Testis (tissue), 5 donors: ENCODE measurements at places on chromosomes 12 and 14. TPM values are rescaled to one million over a fixed set of nuclear protein-coding genes. Genes with fewer than 3 reads are reported as not detected.

DNA sequence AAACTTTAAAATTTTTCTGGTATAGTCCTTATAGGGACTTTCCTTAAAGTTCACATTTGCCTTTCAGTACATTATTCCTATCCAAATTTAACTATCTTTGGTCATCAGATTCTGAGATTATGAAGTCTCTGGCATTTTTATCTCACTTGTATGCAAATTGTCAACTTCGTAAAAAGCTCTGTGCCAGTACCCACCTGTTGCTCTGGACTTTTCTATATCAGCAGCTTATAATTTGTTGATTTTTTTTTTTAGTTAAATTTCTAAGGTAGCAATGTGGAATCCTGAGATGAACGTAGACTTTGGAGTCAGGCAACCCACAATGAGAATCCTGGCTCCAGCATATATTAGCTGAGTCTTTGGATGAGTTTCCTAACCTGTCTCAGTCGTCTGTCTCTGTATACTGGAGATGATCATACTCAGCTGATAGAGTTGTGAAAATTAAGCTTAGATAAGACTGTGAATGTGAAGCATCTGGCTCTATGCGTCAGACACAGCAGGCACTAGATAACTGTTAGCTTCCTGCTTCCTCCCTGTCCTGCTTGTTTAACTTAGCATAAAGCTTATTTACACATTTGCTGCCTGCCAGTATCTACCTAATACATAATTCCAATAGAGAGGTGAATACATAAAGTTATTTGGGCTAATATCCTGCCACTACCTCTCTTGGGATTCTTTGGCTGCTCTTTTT is 59.8 kb downstream of the MARK3 start:
- no peaks in the 10 kb centered on the region for H3K36me3 ChIP-seq
- H3K27ac ChIP-seq: no peak overlapping the region

DNA sequence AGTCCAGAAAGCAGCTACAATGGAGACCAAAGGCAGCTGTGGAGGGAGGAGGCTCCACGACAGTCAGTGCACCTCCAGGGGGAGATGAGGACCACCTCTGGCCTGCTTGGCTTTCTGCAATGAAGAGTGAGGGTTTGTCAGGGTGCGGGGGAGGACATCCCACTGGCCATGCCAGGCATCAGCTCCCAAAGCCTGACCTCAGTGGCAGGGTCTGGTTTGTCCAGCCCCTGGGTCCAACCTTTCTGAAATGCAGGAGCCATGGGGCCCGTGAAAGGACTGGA is 35.2 kb downstream of the SLC6A12 start:
- no peak for DNase-seq
- no peak overlapping the region for H3K27ac ChIP-seq
- peaks cover 61% of the 10 kb centered on the region for H3K4me1 ChIP-seq
- H3K36me3 ChIP-seq: no peaks in the 10 kb centered on the region
- no peak overlapping the region for H3K4me3 ChIP-seq

GRCh38 chr14:34098045-34098984 is 147.4 kb upstream of the EGLN3 start:
- H3K4me1 ChIP-seq: no peaks in the 10 kb centered on the region
- peak; percentile 56 for DNase-seq
- no peak overlapping the region for H3K27ac ChIP-seq
- no peaks in the 10 kb centered on the region for H3K36me3 ChIP-seq
- no peak overlapping the region for H3K4me3 ChIP-seq

DNA sequence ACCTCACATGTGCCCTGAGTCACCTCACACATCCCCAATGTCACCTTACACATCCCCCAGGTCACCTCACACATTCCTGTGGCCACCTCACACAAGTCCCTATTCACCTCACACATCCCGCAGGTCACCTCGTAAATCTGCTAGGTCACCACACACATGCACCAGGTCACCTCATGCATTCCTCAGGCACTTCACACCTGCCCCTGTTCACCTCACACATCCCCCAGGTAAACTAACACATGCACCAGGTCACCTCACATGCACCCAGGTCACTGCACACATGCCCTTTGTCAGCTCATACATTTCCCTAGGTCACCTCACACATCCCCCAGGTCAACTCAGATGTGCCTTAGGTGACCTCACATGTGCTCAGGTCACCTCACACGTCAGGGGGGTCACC is 639.8 kb downstream of the TMEM121 start:
- no peak for DNase-seq
- H3K4me3 ChIP-seq: no peak overlapping the region
- no peaks in the 10 kb centered on the region for H3K36me3 ChIP-seq
- H3K27ac ChIP-seq: no peak overlapping the region
- no peaks in the 10 kb centered on the region for H3K27me3 ChIP-seq
- H3K4me1 ChIP-seq: no peaks in the 10 kb centered on the region

- H3K27me3 ChIP-seq: no peaks in the 10 kb centered on the region
- no peak for DNase-seq
- H3K4me3 ChIP-seq: peak overlapping the region; percentile 57
Observed at GRCh38 chr12:70609203-70609602, 28.0 kb downstream of the PTPRB start.

DNA sequence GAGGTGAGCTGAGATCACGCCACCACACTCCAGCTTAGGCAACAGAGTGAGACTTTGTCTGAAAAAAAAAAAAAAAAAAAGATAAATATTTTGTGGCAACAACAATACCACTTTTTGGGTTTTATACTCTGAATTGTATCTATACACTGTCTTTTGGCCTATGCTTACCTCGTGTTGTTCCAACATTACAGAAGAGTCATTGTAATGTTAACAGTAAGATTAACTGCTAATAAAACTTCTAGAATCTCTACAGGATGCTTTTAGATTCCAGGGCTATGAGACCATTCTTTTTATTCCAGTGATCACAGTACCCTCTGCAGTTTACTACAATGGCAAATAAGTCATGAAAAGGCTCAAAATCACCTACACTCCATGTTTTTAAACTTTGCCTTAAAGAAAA is 11.6 kb downstream of the IFT81 start:
- no peak overlapping the region for H3K27ac ChIP-seq
- H3K4me3 ChIP-seq: no peak overlapping the region
- H3K27me3 ChIP-seq: no peaks in the 10 kb centered on the region
- H3K4me1 ChIP-seq: no peaks in the 10 kb centered on the region

DNA sequence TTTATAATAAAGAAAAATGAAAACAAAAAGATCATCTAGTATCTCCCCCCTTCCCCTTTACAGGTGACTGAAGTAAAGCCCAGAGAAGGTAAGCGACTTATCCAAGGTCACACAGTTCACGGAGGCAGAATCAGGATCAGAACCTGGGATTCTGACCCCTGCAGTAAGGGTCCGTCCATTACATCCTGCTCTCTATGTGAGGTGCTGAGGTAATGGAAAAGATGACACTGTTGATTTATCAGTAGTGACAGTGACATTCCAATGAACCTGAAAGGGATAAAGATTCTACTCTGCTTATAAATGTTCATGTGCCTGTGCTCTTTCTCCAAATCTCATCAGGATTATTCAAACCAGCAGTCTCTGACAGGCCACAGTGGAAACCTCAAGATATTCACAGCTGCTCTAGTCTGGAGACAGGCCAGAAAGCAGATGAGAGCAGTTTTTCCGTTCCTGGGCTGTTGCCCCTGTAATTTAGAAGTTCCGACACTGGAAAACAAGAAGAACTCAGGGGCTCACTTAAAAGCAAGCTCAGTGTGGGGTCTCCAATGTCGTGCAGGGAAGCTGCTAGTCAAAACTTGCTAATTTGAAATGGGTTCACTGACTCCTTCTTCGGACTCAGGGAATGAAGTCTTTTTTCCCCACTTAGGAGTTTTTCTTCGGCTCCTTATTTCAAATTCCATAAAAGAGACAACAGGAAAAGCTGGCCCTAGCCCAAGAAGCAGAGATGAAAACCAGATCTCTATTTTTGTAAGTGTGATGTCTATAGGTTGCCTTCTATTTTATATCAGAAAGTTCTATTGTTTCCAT is 131.8 kb upstream of the EEA1 start:
- H3K4me3 ChIP-seq: no peak overlapping the region
- no peaks in the 10 kb centered on the region for H3K27me3 ChIP-seq
- no peaks in the 10 kb centered on the region for H3K36me3 ChIP-seq
- peaks cover 10% of the 10 kb centered on the region for H3K4me1 ChIP-seq
- DNase-seq: peak; percentile 55

DNA sequence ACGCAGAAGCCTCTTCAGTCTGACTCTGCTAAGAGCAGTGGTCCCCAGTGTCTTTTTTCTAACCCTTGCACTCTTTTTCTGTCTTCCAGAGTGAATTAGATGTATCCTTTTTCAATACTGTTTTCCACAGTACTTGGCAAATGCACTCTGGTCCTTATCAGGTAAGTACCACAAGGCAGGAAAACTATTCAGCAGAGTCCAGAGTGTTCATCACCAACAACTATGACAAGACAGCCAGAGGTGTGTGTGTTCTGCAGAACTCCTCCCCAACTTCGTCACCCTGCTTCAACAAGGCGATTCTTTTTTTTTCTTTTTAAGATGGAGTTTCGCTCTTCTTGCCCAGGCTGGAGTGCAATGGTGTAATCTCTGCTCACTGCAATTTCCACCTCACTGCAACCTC is 54.3 kb upstream of the STRN3 start:
- H3K27me3 ChIP-seq: no peaks in the 10 kb centered on the region
- no peak overlapping the region for H3K27ac ChIP-seq
- H3K4me3 ChIP-seq: no peak overlapping the region
- H3K4me1 ChIP-seq: no peaks in the 10 kb centered on the region

- H3K27me3 ChIP-seq: no peaks in the 10 kb centered on the region
- H3K4me3 ChIP-seq: no peak overlapping the region
- peaks cover 32% of the 10 kb centered on the region for H3K4me1 ChIP-seq
- H3K27ac ChIP-seq: peak overlapping the region; percentile 98
Observed at GRCh38 chr14:21102521-21103410, 1.9 kb downstream of the TMEM253 start.

Gene HOTAIR
- total RNA-seq: 3.4 TPM

- H3K27me3 ChIP-seq: no peaks in the 10 kb centered on the region
- no peak within 1 kb of the TSS for H3K4me3 ChIP-seq
- no peak for DNase-seq
- H3K27ac ChIP-seq: no peak within 1 kb of the TSS
- no peaks in the 10 kb centered on the region for H3K36me3 ChIP-seq
- H3K4me1 ChIP-seq: peaks cover 26% of the 10 kb centered on the region
Observed at GRCh38 chr14:21034707-21035106, at the start of gene RNASE13. TSS of gene RNASE13 (minus strand) at chr14:21034807. CDS start at chr14:21034288, 519 bp downstream.
